Fibroblast of mammary gland (primary cell): ENCODE measurements at places on chromosomes 11 and 22.

DNA sequence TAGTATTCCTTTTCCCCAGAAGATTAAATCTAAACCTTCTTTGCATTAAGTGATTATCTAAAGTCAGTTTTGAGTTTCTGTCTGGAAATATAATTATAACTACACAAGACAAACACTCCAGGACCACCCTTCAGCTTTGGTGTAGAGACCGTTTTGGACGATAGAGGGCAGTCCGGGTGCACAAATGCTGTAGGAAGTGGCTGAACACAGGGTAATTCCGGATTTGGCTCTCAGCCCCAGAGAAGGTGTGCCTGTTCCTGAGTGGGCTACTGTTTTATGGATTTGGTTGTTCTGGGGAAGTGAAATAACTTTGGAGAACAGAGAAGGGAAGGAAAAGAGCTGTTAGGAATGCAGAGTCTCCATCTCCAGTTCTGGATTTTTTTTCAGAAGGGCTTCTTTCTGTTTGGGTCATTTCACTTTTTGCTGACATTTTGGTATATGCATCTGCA, 14.8 kb downstream of the EXT2 start:
- DNase-seq, result peak; percentile 55

DNA sequence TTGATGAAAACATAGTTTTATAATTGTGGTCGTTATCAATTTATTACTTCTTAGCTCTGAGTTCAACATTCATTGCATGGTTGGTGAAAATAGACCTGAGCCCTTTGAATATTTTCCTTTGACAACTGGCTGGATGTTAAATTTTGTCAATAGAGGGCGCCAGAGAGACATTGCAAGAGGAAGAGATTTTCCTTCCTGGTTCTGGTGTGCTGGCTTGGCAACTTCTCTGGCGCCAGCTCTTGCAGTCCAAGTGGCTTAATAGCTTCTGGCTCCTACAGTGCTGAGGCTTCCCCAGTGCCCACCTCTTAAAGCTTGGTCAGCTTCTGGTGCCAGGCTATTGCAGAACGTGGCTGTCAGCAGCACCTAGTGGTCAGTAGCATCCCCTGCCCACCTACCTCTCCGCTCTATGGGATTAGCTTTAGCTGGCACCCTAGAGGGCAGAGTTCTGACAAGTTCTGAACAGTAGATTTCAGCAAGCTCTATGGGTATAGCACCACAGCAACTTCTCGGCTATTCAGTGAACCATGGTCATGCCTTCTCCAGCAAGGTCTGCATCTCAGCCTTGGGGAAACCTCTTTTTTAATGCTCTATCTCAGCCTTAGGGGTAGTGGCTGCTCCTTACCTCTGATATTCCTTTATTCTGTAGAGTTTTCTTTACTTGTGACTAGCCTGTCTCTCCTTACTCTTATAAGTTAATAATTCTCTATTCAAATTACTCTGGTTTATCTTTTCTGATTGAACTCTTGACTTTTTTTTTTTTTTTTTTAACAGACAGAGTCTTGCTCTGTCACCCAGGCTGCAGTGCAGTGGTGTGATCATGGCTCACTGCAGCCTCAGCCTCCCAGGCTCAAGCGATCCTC, 59.4 kb downstream of the ACER3 start:
- peak; percentile 81 for DNase-seq

- peak; percentile 80 for DNase-seq
Observed at GRCh38 chr11:2533587-2534133, 88.9 kb downstream of the KCNQ1 start.

DNA sequence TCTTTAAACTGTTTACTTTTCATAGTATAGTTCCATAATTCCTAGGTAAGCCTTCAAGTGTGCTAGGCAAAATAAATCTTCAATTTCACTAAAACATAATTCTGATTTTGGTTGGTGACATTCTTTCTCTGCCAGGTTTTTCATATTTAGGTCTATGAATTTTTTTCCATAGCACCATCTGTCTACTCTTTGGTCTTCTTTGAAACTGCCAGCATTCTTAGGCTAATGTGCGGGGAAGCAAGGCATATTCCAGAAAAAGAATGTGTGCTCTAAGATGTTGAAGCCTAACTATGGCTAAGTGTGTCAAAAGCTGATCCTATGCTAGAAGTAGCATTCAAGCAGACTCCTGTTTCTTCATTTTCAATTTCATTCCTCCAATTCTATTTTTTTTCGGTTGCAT, 213.9 kb upstream of the C11orf87 start:
- DNase-seq, result no peak

- no peak for DNase-seq
Observed at GRCh38 chr22:23603266-23603665, 23.2 kb upstream of the IGLL1 start.

GRCh38 chr22:49721211-49721763, 106.4 kb downstream of the BRD1 start:
- DNase-seq, result no peak

- DNase-seq, result no peak
Observed at GRCh38 chr11:43145653-43146052, 166.1 kb upstream of the API5 start.

GRCh38 chr11:73578592-73579185, 19.2 kb downstream of the FAM168A start:
- DNase-seq, result no peak

DNA sequence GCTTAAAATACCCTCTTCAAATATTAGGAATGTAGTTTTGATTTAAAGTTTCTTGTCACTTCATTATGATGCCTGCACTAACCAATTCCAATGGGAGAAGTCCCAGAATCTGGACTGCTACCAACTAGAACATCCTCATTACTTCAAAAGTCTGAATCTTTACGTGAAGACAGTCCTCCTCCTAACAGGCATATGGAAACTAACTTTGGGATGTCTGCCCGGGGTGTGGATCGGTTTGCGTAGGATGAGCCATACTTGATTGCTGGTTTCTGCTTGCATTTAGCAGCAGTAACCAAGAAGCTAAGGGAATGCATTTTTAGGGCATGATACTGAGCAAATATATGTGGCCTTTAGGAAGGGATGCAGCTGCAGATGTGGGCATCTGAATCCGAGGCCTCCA, 177.1 kb downstream of the LRRC4C start:
- no peak for DNase-seq
